MV-4-11 (cell line): ENCODE measurements at places on chromosomes 13 and 19.

DNA sequence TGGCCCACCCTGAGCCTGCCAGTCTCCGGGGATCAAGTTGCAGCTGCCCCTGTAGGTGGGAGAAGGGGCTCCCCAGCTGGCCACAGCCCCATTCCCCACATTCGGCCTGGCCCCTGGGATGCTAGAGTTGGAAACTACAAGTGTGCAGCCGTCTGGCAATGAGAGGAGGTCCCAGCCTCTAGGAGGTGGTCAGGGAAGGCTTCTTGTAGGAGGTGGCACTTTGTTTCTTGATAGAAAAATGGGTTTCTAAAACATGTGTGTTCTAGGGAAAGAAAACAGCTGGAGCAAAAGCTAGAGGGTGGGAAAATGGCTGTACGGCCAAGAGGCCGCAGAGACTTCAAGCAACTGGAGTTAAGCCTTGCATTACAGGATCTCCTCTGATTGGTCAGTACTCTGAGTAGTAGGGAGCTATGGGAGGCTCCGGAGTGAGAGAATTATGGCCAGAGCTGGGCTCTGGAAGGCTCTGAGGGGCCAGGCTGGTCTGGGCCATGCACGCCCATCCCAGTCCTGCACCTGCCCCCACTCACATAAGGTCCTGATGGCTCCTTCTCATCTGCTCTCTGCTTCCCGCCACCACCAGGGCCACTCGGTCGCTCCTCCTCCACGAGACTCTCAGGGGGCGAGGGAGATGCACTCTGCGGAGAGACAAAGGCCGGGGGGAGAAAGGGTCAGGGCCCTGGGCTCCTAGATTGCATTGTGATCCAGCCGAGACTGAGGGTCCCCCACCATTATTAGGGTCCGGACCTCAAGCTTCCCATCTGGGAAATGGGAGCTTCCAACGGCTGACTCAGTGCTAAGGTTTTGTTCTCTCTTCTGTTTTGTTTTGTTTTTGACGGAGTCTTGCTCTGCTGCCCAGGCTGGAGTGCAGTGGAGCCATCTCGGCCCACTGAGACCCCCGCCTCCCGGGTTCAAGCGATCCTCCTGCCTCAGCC lies 13.7 kb downstream of the TLE2 start:
- DNase-seq, result no peak

- no peak for DNase-seq
These were observed 12.4 kb downstream of the RFX1 start for GRCh38 chr19:13993590-13994300.

GRCh38 chr19:50839712-50840655 lies 6.6 kb upstream of the KLK15 start:
- no peak for DNase-seq

DNA sequence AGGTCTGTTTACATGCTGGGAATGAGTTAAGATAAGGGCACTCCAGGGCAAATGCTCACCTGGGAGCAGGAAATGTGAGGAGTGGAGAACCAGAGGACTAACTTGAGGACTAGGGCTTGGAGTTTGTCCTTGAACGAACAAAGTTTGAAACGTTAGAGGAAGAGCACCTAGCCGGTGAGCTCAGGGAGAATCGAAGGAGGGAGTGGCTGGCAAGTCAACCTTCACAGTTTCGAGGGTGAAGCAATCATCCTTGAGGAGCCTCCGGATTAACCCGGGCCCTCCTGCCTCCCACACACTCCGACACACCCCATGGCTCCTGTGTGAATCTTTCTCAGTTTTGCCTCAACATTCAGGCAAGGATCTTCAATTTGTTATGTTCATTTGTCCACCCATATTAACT lies 58.6 kb downstream of the LMO7 start:
- no peak for DNase-seq

- DNase-seq, result no peak
These were observed 265.9 kb downstream of the MYO16 start for GRCh38 chr13:108895220-108895704.

DNA sequence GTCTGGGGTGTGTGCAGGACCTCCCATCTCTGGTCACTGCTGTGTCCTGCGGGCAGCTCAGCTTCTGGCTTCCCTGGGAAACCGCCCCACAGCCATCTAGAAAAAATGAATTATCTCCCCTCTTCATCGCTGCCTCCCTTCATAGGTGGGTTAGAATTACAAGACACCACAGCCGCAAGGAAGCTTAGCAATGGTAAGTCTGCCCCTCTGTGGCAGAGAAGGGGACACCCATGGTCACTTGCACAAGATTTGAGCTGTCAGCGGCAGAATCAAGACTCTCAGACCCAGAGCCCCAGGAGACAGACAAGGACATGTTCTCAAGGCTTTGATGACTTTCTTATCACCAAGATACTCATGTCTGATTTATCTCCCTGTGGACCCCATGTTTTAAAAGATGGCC lies 110.8 kb upstream of the PABPC3 start:
- no peak for DNase-seq

GRCh38 chr13:94711561-94712286 lies 621 bp downstream of the SOX21 start:
- no peak for DNase-seq

DNA sequence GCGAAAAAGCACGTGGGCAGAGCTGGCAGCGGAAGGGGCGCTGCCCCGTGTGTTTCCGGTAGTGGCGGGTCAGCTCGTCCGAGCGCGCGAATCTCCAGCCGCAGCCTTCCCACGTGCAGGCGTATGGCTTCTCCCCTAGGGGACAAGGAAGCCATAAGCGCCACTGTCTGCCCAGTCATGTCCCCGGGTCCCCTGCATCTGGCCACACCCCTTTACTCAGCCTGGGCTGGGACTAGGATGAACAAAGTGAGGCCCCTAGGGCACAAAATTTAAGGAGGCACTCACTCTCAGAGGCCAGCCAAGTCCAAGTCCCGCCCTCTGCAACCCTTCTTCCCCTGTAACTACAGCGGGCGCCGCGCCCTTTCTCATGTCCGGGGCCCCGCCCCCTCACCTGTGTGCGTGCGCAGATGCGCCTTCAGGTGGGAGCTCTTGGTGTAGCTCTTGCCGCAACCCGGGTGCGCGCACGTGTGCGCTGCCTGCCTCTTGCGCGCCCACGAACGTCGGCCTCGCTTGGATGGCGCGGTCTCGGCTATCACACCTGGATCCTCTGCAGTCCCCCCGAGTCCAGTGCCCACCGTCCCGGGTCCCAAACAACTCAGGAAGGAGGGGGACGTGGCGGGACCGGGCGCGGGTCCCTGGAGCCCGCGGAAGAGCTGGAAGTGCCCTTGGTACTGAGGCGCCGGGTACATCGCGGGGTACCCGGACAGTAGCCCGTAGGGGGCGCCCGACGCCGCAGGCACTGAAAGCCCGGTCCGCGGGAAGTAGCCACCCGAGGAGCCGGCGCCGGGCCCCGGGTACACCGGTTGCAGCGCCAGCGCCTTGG lies 1.9 kb downstream of the KLF1 start:
- DNase-seq, result peak; percentile 63

DNA sequence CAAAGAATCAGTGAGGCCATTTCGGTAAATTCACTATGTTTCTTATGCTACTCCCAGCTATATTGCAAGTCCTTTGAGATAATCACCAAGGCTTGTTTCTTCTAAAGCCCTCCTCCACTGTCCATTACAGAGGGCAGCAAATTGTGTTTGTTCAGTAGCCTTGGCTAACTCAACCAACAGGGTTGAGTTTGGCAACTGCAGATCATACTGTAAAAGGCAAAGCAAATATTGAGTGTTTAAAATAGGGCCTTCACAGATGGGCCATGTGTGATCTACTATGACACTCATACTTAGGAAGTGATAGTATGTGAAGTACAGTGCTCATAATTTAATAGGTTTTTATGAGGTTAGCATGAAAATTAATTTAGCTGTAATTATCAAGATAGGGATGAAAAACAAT lies 171.3 kb downstream of the DACH1 start:
- no peak for DNase-seq

- DNase-seq, result no peak
These were observed 19.3 kb downstream of the ANKRD24 start for GRCh38 chr19:4201798-4202197.

- no peak for DNase-seq
These were observed 2.1 kb downstream of the FGF9 start for GRCh38 chr13:21672796-21673538.

GRCh38 chr19:5024282-5024681 lies 55.4 kb downstream of the KDM4B start:
- DNase-seq, result no peak

- no peak for DNase-seq
These were observed 4.9 kb upstream of the DMKN start for GRCh38 chr19:35518313-35518712.

DNA sequence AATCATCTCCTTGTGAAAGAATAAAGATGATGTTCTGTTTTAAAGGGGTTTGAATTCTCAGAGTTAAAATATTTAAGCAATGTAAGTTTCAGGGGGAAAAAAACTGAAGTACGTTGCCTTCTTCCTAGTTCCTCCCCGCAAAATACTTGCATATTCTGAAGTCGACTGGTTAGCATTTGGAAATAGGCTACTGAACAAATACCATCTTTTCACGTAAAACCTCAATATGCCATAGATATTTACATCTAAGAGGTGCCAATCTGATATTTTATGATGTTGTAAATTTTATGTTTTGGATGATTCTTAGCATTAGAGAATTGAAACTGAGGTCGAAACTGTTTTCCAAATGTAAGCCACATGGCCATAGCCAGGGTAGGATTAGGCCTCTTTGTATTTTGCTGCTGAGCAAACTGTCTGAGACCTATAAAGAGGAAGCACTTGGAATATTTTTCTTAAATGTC lies 138.3 kb downstream of the FLT1 start:
- peak; percentile 85 for DNase-seq

- no peak for DNase-seq
These were observed 23.8 kb downstream of the PEPD start for GRCh38 chr19:33497778-33498175.

DNA sequence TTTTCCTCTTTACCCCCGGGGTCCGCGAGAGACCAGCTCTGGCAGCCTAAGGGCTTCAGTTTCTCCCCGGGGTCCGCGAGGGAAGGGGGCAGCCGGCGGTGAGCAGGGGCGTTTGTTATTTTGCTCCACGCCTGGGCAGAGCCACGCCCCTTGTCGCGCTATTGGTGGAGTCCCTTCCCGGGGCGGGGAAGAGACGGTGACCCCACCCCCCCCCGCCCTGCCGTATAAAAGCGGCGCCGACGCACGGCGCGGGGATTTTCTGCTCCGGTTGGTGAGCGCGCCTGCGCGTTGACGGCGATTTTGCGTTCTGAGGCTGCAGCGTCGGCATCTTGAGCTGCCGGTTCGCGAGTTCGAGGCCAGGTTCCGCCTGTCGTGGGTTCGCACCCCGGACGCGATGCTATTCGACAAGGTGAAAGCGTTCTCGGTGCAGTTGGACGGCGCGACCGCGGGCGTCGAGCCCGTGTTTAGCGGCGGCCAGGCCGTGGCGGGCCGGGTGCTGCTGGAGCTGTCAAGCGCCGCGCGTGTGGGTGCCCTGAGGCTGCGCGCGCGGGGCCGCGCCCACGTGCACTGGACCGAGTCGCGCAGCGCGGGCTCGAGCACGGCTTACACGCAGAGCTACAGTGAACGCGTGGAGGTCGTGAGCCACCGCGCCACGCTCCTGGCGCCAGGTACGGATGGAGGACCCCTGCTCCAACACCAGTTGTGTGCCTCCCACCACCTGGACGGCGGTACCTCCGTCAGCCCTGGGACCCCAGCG lies at the start of gene ARRDC2:
Gene ARRDC2 (plus strand): TSS at position 254 of the 757 bp plus-strand sequence. CDS start 141 bp downstream, at position 395.
- peak; percentile 83 for DNase-seq

DNA sequence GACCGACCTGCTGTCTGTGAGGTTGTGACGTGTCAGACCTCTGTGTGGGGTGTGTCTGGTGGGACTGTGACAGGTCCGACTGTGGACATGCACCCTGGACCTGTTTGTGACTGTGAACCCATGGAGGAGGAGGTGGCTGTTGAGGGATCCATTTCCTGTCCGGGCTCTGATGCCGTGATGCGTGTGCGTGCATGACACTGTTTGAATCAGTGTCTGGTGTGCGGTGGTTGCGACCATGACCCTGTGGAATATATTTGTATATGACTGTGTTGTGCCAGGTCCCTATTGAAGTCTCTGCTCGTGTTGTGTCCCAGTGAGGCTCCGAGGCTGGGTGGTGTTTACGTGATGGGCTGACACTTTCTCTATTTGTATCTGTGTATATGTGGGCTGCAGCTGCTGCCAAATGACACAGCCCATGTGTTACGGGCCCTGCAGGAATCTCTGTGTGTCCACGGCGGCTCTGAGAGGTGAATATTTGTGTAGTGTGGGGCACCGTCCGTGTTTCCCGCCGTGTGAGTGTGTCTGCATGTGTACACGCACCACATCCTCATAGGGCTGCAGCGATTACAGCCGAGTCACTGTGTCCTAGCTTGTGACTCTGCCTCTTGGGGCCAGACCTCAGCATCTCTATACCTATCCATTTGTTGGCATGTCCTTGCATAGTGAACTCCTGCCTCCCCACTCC lies 18.3 kb downstream of the CCDC97 start:
- peak; percentile 56 for DNase-seq

DNA sequence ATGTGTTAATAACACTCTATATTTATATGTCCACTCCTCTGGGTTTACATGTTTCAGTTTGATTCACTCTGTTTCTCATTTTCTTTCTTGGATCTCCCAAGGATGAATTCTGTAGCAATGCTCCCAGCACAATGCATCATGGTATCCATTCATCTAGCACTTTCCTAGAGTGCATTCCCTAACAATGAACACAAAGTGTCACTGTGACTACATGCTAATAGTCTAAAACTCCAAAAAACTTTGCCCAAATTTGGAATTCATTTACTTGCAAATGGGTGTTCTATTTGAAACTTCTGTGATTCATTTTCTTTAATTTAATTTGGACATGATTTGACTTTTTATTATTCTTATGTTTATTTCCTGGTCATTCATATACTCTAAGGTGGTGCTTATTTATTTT lies 286.3 kb downstream of the POU4F1 start:
- DNase-seq, result peak; percentile 8

- DNase-seq, result no peak
These were observed 65.1 kb downstream of the ZNF823 start for GRCh38 chr19:11673608-11674041.

- DNase-seq, result no peak
These were observed 111.3 kb downstream of the KATNAL1 start for GRCh38 chr13:30196025-30196424.

- DNase-seq, result no peak
These were observed 84.7 kb upstream of the DOCK9 start for GRCh38 chr13:99062593-99062992.

- no peak for DNase-seq
These were observed 7.5 kb downstream of the COG3 start for GRCh38 chr13:45472171-45472705.

DNA sequence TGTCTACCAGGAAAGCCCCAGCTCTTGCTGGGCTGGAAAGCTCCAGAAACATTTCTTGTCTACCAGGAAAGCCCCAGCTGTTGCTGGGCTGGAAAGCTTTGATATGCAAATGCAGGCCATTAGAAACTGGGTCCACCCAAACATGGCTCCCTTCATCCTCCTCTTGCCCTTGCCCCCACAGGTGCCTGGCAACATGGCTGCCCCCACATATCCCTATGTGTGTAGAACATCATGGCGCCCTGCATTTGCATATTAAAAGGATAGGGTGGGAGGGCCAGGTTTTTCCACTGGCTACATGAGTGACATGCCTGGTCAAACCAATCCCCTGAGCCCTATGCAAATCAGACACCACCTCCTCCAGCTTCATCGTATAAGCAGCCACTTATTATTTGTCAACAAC lies 455.4 kb upstream of the ARGLU1 start:
- DNase-seq, result no peak
